ENCODE measurements at places on chromosomes 2 and 18.
A peak's percentile ranks its signal among the peaks of the same experiment; 100 is the strongest.

DNA sequence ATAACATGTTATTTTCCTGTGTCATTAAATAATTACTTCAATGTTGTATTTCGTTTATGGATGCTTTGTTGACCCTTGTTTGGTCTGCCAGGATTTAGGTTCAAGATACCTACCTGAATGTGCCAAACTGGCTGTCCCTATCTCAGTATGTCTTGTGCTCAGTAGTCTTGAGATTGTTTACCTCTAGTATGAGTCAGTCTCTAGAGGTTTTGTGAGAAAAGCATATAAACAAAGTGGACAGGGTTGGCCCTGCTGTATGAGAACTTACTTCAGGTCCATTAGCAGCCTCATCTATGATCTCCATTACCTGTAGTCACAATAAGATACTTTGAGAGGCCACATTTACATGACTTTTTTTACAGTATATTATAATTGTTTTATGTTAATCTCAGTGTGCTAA, 17.8 kb downstream of the DDX18 start:
- H3K36me3 ChIP-seq, result peaks cover 77% of the 10 kb centered on the region
- DNase-seq, result no peak
- no peak overlapping the region for H3K4me3 ChIP-seq
- no peak overlapping the region for H3K27ac ChIP-seq
- H3K27me3 ChIP-seq, result no peaks in the 10 kb centered on the region

- H3K27ac ChIP-seq, result peak overlapping the region; percentile 98
- peaks cover 21% of the 10 kb centered on the region for H3K36me3 ChIP-seq
- DNase-seq, result peak; percentile 76
- peaks cover 33% of the 10 kb centered on the region for H3K4me1 ChIP-seq
- H3K4me3 ChIP-seq, result peak overlapping the region; percentile 92
Observed at GRCh38 chr2:134919341-134920210, 954 bp downstream of the CCNT2 start.

GRCh38 chr2:224173933-224174332, 134.8 kb upstream of the SERPINE2 start:
- H3K27me3 ChIP-seq, result peaks cover 4% of the 10 kb centered on the region

GRCh38 chr2:61356958-61357350, 113.9 kb downstream of the USP34 start:
- H3K27ac ChIP-seq, result no peak overlapping the region
- DNase-seq, result no peak
- H3K36me3 ChIP-seq, result peaks cover 49% of the 10 kb centered on the region
- H3K4me1 ChIP-seq, result peaks cover 34% of the 10 kb centered on the region

GRCh38 chr2:186714611-186715010, 20.8 kb downstream of the FAM171B start:
- no peak overlapping the region for H3K4me3 ChIP-seq
- H3K27me3 ChIP-seq, result no peaks in the 10 kb centered on the region
- H3K27ac ChIP-seq, result no peak overlapping the region
- H3K36me3 ChIP-seq, result no peaks in the 10 kb centered on the region
- no peak for DNase-seq
- H3K4me1 ChIP-seq, result no peaks in the 10 kb centered on the region

DNA sequence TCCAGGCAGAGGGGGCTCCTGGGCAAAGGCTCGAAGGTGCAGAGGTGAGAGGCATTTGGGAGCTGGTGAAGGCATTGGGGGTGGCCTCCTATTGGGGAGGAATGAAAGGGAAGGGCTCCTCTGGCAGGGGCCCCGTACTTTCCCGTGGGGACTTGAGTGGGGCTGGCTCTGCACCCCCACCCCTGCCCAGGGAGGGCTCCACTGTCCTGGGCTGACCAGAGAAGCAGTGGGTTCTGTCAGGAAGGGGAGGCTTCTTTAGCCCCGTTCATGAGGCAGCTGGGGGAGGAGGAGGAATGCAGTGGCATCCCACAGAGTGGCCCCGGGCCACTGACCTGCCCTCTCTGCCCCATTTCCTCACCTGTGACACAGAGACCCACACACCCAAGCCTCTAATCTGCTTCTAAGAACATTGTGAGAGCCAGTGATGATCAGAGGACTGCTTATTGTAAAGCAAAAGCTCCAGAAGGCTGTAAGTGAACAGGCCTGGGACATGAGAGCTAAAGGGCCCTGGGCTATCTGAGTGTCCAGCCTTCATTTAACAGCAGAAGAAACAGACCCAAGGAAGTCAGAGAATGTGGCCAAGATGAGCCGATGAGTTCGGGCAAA, 38.6 kb upstream of the GPAT2 start:
- H3K27me3 ChIP-seq, result no peaks in the 10 kb centered on the region
- no peaks in the 10 kb centered on the region for H3K4me1 ChIP-seq
- no peak for DNase-seq
- H3K27ac ChIP-seq, result no peak overlapping the region

DNA sequence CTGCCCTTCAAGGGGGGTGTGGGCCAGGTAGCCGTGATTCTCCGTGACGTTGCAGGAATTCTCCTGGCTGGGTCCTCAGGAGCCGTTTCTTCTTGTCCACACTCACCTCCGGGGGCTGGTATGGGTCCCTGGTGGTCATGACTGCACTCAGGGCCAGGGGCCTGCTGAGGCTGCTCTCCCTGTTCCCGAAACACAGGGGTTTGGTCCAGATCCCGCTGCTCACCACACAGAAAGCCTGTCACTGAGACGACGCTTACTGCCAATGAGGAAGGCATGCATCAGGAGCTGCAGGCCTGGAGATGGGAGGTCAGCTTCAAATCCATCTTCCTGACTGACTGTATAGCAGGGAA, 160.7 kb downstream of the RTP5 start:
- H3K36me3 ChIP-seq, result peaks cover under 1% of the 10 kb centered on the region
- peaks cover 36% of the 10 kb centered on the region for H3K4me1 ChIP-seq
- no peak overlapping the region for H3K4me3 ChIP-seq
- DNase-seq, result no peak
